Mononuclear cell (primary cell): ENCODE measurements at places on chromosomes 2 and 18. TPM values are rescaled to one million over a fixed set of nuclear protein-coding genes. Genes with fewer than 3 reads are reported as not detected.

The HOXD1 gene
- not detected for total RNA-seq

The EMILIN1 gene
- 0.63 TPM for total RNA-seq

The HSBP1L1 gene
- 18.6 TPM for total RNA-seq

The CENPA gene
- 0.63 TPM for total RNA-seq

The ARHGAP25 gene
- 28.2 TPM for total RNA-seq

The GATA6 gene
- total RNA-seq: 0.10 TPM

The INHBB gene
- total RNA-seq: 0.10 TPM

The LBX2 gene
- 0.21 TPM for total RNA-seq

The TANC1 gene
- 0.21 TPM for total RNA-seq

The KRCC1 gene
- 3.5 TPM for total RNA-seq

The ZNF532 gene
- total RNA-seq: 7.7 TPM

The RAB6D gene
- total RNA-seq: not detected

The GPAT2 gene
- 1.3 TPM for total RNA-seq

The C2orf81 gene
- 0.94 TPM for total RNA-seq

The SRD5A2 gene
- not detected for total RNA-seq

The LDLRAD4 gene
- 50.9 TPM for total RNA-seq

The PDCD1 gene
- 2.0 TPM for total RNA-seq

The BABAM2 gene
- 38.4 TPM for total RNA-seq

The CCL20 gene
- 130 TPM for total RNA-seq

The FOXI3 gene
- total RNA-seq: not detected

The CCDC74B gene
- total RNA-seq: 0.10 TPM

The SLC4A1AP gene
- 23.3 TPM for total RNA-seq

The MRO gene
- under 0.01 TPM for total RNA-seq

The SERPINE2 gene
- total RNA-seq: 2.5 TPM

The PRSS56 gene
- total RNA-seq: not detected

The RAB3GAP1 gene
- 72.3 TPM for total RNA-seq

The RBM43 gene
- 13.3 TPM for total RNA-seq

The CNPPD1 gene
- total RNA-seq: 27.5 TPM

The LRRTM4 gene
- total RNA-seq: 0.10 TPM

The GALNT14 gene
- 0.31 TPM for total RNA-seq

The GBX2 gene
- total RNA-seq: not detected

The PDK1 gene
- 58.4 TPM for total RNA-seq

The RAX gene
- not detected for total RNA-seq

The DUSP19 gene
- total RNA-seq: 0.42 TPM

The ITGB6 gene
- not detected for total RNA-seq

The SULT1C2 gene
- total RNA-seq: not detected

The CNGA3 gene
- total RNA-seq: not detected

The ADD2 gene
- 2.4 TPM for total RNA-seq

The ABCA12 gene
- total RNA-seq: not detected

The TMBIM1 gene
- 87.5 TPM for total RNA-seq

The TRABD2A gene
- total RNA-seq: 96.0 TPM

The HOXD13 gene
- total RNA-seq: not detected

The DSC2 gene
- total RNA-seq: 8.1 TPM

The UGT1A8 gene
- total RNA-seq: not detected

The PLB1 gene
- 9.2 TPM for total RNA-seq

The ATP5F1A gene
- 475 TPM for total RNA-seq

The UGGT1 gene
- total RNA-seq: 44.4 TPM

The SIX3 gene
- not detected for total RNA-seq

The CLIP4 gene
- total RNA-seq: 71.7 TPM

The DYNAP gene
- total RNA-seq: not detected

The C18orf54 gene
- 0.42 TPM for total RNA-seq

The SLC11A1 gene
- 126 TPM for total RNA-seq

The EFHD1 gene
- 0.42 TPM for total RNA-seq

The NYAP2 gene
- 0.10 TPM for total RNA-seq

The CNNM3 gene
- 15.6 TPM for total RNA-seq

The TSPYL6 gene
- total RNA-seq: not detected

The FOXD4L1 gene
- total RNA-seq: 0.10 TPM
